HS-27A (cell line): ENCODE measurements at places on chromosomes 7 and 10.

DNA sequence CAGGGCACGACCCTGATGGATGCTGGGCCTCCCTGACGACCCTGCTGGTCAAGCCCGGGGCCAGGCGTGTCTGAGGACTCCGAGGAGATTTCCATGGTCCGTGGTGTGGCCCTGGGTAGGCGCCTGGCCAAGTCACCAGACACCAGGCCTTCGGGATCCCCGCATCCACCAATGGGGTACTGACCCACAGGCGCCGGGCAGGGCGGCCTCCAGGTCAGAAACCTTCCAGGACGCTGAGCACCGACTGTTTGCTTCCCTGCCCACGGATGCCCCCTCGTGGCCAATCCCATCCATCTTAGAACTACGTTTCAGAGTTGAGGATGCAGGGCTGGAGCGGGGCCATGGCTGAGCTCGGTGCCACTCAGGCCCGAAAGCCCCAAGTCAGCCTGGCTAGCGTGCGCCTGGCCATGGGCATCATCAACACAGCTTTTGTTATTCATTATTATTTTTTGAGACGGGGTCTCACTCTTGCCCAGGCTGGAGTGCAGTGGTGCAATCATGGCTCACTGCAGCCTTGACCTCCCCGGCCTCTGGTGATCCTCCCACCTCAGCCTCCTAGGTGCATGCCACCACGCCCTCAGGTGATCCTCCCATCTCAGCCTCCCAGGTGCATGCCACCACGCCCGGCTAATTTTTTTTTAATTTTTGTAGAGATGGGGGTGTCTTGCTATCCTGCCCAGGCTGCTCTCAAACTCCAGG lies 7.1 kb upstream of the AMZ1 start:
- DNase-seq = no peak

GRCh38 chr10:6915307-6915706 lies 335.2 kb upstream of the PRKCQ start:
- no peak for DNase-seq

- no peak for DNase-seq
These were observed 15.3 kb upstream of the PDGFA start for GRCh38 chr7:534959-535358.

DNA sequence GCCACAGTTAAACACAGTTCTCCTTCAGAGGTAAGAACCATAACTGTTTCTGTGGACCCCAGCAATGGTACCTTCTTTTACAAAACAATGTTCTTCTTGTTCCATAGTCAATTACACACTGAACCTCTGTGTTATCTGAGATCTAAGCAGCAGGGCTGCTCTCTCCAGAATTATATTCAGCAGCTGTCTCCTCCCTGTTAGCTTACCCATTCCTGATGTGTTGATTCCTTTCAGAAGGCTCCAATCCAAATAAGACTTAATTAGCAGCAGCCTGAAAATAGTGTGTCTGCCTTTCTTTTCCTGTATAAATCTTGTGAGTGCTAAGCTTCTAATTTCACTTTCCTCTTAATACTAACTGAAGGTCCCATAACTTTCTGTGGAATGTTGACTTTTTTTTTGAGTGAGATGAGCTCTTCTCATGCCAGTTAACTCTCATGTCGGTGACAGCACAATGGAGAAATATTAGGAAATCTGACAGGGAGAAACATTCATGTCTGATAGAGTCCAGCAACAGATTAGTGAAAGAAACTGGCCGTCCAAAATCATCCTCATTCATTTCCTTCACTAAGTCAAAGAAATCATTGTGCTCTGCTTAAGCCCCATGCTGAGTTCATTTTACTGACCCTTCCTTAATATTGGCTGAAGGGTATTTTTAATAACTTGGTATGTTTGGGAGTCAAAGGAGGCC lies 226.5 kb downstream of the PRKG1 start:
- no peak for DNase-seq

GRCh38 chr10:17910125-17910789 lies 41.5 kb upstream of the SLC39A12 start:
- no peak for DNase-seq

DNA sequence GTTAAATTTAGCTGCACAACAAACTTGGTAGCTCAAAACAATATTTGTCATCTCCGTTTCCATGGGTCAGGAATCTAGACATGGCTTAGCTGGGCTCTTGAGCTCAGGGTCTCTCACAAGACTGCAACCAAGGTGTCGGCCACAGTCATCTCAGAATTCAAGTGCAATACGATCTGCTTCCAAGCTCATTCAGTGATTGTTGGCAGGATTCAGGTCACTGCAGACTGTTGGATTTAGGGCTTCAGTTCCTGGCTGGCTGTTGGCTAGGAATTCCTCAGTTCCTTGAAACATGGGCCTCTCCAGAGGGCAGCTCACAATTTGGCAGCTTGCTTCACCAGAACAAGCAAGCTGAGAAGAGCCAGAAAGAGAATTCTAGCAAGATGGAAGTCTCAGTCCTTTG lies 17.5 kb upstream of the CHST3 start:
- DNase-seq = no peak

DNA sequence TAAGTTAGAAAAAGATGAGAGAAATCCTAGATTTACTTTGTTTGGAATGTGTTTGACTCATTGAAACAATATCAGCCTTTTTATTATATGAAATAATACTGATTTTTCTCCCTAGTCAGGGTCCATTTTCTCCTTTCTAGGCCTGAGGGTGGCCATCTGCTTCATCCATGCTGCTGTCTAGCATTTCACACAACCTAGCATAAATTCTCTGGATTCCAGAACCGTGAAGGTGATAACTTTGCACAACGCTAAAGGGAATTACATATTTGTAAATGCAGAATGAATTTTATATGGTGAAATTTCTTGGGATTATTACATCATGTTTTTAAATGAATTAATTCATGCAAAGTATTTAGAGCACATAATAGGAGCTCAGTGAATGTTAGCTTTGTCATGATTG lies 505.1 kb downstream of the INHBA start:
- no peak for DNase-seq

GRCh38 chr7:70237831-70238575 lies 639.7 kb downstream of the AUTS2 start:
- no peak for DNase-seq

- DNase-seq = peak; percentile 38
These were observed 24.6 kb downstream of the CACNB2 start for GRCh38 chr10:18164748-18165361.

DNA sequence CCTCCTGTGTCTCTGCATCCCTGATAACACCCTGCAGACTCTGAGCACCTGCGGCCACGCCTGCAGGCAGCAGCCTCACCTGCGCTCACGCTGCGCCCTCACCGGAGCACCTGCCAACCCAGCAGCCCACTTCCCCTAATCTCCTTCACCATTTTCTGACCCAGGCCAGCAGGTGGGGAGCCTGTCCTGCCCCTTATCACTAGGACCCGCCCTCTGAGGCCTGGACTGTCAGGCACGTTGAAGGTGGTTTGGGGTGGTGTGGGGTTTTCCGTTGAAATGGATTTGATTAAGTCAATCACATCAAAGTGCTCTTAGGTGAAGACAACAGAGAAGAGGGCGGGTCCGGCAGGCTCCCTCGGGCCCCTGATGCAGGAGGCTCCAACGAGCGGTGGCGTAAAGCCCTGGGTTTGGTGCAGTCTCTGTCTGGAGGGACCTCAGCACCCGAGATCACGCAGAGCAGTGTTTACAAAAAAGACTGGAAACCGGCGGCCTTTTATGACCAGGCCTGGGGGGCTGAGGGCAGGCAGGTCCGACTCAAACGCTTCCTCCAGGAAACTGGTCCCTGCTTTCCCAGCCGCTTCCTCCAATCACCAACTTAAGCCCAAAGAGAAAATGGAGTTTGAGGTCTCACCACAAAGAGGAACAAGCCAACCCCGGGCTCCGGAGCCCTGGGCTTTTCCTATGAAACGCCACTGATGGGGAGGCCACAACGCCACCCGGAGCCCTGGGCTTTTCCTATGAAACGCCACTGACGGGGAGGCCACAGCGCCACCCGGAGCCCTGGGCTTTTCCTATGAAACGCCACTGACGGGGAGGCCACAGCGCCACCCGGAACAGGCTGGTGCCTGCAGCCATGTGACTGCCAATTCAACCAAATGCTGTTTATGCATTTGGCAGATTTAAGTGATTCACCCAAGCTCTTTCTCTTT lies 45.5 kb downstream of the DPYSL4 start:
- DNase-seq = no peak

DNA sequence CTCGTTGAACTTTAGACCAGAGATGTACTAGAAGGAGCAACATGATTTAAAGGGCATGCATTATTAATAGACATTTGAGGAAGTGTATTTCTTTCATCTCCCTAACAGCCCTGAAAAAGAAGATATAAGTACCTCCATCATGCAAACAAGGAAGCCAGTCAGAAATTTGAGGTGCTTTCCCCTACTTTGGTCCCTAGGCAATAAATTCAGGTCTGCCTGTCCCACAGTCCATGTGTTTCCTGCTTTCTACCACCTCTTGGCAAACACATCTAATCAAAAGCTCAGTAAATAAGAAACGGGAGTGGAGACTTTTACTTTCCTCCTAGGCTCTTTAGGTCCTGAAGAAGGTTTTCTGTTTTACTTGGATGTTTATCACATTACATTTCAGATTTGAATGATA lies 5.2 kb upstream of the SEMA3C start:
- DNase-seq = no peak

DNA sequence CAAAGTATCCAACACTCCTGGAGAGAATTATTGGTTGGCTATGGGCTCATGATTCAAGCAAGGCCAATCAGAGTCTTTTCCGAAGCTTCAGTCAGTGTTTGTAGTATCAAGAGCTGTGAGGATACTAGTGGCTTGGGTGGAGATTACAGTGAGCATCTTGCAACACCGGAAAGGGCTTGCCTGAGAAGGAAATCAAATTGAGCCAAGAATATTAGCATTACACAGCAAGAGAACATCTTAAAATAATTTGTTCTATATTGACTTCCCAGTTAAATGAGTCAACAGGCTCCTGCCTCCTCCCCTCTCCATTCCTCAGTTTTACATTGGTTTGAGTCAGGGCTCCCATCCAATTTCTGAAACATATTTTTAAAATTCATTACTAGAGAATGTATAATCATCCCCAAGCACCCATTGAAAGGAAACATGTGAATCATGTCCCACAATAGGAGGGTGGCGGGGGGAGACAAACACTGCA lies 127.4 kb downstream of the ELAPOR2 start:
- no peak for DNase-seq

GRCh38 chr7:31758755-31759154 lies 71.7 kb downstream of the PPP1R17 start:
- DNase-seq = no peak

GRCh38 chr10:109784236-109784635 lies 139.1 kb downstream of the XPNPEP1 start:
- DNase-seq = no peak

- no peak for DNase-seq
These were observed 607 bp upstream of the GGCT start for GRCh38 chr7:30505174-30505697.

DNA sequence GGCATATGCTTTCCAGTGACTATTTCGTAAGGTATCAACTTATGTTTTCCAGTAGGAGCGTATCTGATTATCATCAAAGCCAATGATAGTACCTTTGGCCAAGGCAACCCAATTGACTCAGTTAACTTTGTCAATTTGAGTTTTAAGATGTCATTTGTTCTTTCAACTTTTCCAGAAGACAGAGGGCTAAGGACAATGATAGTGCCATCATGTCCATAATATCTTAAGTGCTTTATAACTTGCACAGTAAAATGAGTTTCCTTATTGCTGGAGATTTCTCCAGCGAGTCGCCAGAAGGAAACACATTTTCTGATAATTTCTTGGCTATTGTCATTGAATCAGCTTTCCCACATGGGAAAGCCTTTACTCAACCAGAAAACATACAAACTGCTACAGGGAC lies 35.0 kb downstream of the ANTXRL start:
- DNase-seq = no peak

- no peak for DNase-seq
These were observed 346.0 kb upstream of the BMPER start for GRCh38 chr7:33559324-33559710.

GRCh38 chr7:50653981-50654425 lies 88.8 kb upstream of the DDC start:
- DNase-seq = no peak

GRCh38 chr7:86955895-86956503 lies 103.5 kb downstream of the ELAPOR2 start:
- no peak for DNase-seq

DNA sequence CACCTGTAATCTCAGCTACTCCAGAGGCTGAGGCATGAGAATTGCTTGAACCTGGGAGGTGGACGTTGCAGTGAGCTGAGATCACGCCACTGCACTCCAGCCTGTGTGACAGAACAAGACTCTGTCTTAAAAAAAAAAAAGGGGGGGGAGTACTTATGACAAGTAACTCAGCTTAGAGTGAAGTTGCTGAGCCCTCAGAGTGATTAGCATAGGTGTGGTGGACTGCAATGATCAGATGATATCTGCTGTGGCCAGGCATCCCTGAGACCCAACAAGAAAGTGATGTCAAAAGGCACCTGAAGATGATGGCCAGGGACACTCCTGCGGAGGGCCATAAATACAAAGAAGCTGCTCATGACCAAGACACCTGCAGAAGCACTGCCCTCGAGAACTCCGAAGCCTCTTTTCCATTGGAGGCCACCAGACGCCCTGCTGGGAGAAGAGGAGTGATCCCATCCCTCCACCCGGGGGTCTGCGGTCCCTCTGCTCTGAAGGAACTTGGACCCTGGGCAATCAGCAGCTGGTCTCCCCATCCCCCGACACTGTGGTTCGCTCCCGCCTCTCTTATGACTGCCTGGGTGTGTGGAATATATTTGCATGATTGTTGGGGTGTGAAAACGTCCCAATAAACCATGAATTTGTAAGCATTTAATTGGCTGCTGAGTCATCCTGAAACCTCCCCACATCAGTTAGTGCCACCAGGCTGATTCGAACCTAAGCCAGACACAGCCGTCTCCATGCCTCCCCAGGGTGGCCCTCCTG lies 46.0 kb downstream of the RASGEF1A start:
- no peak for DNase-seq

GRCh38 chr7:66626331-66626934 lies 2.2 kb upstream of the KCTD7 start:
- DNase-seq = no peak

DNA sequence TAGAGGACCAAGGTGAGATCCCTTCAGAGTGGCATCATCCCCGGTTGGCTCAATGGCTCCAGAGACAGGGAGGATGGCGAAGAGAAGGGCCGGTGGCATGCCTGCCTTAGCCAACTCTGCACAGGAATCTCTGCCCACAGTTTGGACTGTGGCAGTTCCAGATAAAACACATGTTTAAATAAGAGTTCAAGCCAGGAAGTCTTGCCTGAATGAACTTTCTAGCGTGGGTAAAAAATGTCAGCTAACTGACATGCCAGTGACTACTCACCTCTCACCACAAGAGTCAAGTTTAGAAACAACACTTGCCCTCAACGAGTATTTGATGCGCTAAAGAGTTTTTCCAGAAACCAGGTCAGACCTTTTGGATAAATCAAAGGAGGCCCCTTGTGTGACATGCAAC lies 3.0 kb downstream of the NOD1 start:
- no peak for DNase-seq

DNA sequence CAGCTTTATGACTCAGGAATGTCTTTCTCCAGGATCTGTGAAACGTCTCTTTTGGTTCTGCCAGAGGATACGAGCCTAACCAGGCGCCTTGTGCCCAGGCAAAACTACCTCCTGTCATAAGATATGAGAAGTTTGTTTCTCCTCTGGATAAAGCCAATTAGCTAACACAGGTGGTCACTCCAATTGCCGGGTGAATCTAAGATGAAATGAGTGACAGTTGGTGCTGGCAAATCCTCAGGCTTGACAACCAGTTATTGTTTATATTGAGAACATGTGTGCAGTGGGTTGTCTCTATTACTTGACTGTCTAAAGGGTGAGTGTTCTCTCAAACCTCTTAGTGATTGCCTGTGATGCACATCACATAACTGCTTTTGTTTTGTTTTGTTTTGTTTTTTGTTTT lies 449.1 kb downstream of the XPNPEP1 start:
- no peak for DNase-seq
